Right renal cortex interstitium (tissue), 3 donors: ENCODE measurements at places on chromosomes 5 and 9.

DNA sequence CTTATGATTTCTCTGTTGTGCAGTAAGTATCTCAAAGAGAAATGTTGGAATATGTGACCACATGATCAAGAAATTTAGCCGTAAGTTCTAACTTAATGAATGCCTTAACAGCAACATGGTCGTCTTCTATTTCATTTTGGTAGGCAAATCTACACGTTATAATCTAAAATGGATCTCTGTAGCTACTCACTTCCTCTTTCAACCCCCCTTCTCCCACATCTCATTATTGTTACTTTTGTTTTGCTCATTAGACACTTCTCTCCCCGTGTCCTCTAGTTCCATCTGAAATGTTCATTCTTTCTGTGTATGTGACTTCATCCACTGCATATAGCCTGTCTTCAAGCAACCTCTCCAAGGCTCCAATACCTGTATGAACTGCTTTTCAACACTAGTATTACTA, 27.1 kb upstream of the LPAR1 start:
- DNase-seq: no peak

GRCh38 chr9:32360983-32361673, 23.3 kb upstream of the ACO1 start:
- DNase-seq: no peak

GRCh38 chr5:143019157-143019556, 249.0 kb downstream of the ARHGAP26 start:
- no peak for DNase-seq

- no peak for DNase-seq
Observed at GRCh38 chr5:153881687-153882086, 157.0 kb downstream of the FAM114A2 start.
